ENCODE measurements at places on chromosomes 4 and X.

DNA sequence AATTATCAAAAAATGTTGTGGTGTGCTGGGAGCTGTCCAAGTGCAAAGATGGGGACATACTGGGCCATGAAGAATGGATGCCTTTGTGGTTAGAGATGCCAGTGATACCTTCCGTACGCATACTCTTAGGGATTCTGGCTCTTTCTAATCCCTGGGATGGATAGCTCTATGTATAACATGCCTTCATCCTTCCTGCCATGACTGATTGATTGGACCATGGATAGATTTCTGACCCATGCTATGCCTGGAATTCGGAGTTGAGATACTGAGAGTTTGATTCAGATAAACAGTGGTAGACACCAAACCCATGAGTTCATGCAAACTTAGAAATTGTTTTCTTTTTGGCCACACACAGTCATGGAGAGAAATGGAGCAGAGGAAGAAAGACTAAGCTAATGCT lies 147.2 kb upstream of the WDFY3 start:
- no peak for DNase-seq

DNA sequence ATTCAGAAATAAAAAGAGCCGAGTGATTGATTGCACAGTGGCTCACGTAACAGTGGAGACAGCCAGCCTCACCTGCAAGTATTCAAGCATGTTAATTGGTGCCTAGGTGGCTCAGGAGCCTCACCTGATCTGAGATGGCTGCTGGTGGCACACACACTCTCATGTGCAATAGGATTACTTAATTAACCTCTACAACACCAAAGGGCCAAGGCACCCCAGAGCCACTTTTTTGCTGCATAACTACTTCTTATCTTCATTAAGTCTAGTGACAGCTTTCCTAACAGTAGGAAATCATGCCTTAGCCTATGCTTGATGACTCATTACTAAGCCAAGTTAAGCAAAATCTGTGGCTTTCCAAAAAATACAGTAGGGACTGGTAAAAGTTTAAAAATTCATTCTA lies 117.3 kb upstream of the NOCT start:
- DNase-seq = no peak

DNA sequence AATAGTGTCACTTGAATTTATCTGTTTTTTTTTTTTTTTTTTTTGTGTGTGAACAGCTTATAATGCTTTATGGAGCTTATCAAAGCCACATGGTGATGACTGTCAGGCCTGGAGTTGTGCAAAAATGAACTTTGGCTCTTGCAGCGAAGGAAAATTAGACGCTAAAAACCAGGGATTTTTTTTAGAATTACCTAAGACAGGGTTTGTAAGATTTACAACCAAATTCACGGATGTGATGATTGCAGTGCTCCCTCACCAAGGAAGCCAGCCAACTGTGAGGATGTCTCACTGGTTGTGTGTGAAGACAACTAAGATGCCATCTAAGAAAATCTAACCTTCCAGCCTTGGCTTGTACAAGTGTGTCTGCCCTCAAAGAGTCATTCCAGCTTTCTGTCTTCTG lies 127.1 kb upstream of the SLC4A4 start:
- DNase-seq = no peak

DNA sequence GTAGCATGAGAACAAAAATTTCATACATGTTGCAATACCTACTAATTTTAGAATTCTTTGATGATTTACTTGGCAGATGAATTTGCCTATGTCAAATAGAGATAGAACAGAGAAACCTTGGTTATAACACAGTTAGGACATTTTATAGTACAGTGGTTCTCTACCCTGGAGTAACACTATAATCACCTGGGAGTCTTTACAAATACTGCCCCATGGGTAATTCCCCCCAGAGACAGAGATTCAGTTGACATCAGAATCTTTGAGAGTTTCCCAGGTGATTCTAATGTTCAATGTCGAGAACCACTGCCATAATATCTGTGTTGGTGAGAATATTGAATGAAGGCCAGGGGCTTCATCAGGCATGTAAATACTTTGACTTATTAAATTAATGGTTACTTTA lies 401.3 kb upstream of the NDST4 start:
- no peak for DNase-seq

- no peak for DNase-seq
These were observed 222.8 kb downstream of the TENM3 start for GRCh38 chr4:182465979-182466378.

DNA sequence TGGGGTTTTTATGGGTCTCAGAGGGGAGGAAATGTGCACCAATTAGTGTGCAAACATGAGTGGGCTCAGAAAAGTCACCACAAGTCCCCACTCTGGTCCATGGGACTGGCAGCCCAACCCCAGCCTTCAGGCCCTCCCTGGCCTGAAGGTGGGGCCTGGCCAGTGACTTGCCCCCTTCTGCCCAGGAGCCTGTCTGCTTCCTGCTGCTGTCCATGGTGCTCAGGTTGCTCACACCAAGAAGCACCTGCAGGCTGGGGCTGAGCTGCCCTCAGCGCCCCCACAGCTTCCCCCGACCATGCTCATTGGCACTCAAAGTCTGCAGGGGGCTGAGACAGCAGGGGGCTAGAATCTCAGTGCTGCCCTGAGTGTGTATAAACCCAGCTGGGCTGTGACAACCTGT lies 30.6 kb upstream of the GC start:
- DNase-seq = no peak

DNA sequence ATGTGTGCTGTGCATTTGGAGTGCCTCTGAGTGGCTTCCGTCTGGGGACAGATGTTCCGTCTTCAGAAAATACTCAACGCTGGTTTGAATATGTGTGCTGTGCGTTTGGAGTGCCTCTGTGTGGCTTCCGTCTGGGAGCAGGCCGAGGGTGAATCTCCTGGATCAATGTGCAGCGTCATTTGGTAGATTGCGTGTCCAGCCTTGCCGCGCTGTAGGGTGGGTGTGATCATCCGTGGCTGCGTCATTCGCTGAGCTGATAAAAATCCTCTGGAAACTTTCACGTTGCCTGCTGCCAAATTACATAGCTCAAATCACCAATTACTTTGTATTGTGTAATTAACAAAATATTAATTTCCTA lies 12.1 kb downstream of the UVSSA start:
- no peak for DNase-seq

GRCh38 chr4:153126137-153126536 lies 78.1 kb upstream of the TRIM2 start:
- no peak for DNase-seq

DNA sequence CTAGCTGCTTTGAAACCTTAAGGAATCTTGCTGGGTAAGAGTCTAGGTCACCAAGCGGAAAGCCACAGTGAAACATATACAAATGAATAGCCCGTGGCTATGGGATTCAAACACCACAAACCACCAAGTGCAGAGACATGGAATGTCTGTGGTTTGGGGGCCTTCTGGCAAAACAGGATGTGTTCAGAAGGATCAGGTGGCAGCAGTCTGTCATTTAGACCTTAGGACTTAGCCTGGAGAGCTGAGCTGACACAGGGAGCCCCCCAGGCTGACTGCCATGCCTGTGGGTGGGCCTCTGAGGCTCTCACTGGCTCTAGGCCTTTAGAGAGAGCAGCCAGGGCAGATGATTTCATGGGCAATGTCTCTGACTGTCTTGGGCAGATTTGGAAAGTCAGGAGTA lies 225.6 kb downstream of the FBXW7 start:
- no peak for DNase-seq

- DNase-seq = no peak
These were observed 49.4 kb downstream of the NSG1 start for GRCh38 chr4:4436244-4436823.

- no peak for DNase-seq
These were observed at the start of gene SYTL4 for GRCh38 chrX:100731441-100732281. Gene SYTL4 (minus strand): TSS chrX:100732121. CDS start chrX:100702037, 30,084 bp downstream.

- DNase-seq = no peak
These were observed 19.9 kb upstream of the NPFFR2 start for GRCh38 chr4:72011906-72012305.

GRCh38 chr4:106149026-106149425 lies 167.0 kb downstream of the TBCK start:
- no peak for DNase-seq

- DNase-seq = no peak
These were observed 224.2 kb downstream of the RCHY1 start for GRCh38 chr4:75289914-75290582.

DNA sequence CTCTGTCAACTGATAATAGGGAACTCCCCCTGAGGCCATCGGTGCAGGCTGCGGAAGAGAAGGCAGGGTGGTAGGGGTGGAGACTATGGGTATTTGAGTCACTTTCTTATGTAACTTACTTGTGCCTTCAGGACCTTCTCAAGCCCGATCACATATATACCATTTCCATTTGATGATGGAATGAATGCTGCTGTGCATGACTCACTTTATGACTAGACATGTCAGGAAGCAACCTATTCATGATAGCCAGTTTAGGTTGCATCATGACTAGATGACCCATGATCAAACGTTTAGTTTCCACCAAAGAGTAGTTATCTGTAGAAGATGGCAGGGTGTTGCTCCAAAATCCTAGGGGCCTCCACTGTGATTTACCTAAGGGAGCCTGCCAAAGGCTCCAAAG lies 435.5 kb downstream of the DTHD1 start:
- no peak for DNase-seq

GRCh38 chr4:110175634-110176033 lies 22.8 kb downstream of the ELOVL6 start:
- no peak for DNase-seq

DNA sequence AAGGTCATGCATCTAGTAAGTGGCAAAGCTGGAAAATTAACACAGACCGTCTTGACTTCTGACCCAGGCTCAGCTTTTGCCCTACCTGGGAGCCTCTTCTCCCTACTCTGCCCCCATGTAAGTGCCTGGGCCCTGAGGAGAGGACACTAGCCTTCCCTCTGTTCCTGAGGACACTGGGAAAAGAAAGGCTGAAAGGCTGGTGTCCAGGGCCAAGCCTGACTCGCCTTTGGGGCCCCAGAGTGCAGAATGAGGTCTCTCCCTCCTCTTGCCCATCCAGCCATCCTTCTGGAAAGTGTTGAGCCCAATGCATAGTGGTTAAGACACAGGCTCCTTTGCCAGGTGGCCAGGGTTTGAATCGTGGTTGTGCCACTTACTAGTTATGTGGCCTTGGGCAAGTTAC lies 91.5 kb downstream of the PJA1 start:
- no peak for DNase-seq

DNA sequence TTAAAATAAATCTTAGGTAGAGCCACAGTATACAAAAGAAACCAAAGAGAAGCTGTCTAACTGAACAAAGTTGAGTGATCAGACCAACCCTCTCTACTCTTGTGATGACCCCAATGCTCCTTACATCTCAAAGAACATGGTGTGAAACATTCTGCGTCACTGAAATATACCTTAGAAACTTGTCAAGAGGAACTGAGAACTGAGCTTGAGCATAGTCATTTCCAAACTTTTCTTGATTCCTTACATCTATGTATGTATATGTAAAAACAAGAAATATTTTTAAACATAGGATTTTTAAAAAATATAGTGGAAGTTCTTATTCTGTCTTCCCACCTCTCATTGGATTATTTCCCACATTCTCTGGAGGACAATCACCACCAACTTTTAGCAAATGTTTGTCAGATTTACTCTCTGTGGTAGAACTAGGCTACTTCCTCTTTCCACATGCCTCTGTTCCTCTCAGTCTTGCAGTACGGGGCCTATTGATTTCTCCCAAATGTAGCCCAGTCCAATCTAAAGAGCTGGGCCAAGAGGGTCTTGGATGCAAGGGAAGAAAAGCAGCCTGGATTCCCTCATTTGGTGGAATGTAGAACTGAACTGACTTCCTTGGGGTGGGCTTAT lies 98.2 kb upstream of the HHIP start:
- DNase-seq = no peak

- DNase-seq = no peak
These were observed 459.5 kb downstream of the GASK1B start for GRCh38 chr4:157713342-157713741.

DNA sequence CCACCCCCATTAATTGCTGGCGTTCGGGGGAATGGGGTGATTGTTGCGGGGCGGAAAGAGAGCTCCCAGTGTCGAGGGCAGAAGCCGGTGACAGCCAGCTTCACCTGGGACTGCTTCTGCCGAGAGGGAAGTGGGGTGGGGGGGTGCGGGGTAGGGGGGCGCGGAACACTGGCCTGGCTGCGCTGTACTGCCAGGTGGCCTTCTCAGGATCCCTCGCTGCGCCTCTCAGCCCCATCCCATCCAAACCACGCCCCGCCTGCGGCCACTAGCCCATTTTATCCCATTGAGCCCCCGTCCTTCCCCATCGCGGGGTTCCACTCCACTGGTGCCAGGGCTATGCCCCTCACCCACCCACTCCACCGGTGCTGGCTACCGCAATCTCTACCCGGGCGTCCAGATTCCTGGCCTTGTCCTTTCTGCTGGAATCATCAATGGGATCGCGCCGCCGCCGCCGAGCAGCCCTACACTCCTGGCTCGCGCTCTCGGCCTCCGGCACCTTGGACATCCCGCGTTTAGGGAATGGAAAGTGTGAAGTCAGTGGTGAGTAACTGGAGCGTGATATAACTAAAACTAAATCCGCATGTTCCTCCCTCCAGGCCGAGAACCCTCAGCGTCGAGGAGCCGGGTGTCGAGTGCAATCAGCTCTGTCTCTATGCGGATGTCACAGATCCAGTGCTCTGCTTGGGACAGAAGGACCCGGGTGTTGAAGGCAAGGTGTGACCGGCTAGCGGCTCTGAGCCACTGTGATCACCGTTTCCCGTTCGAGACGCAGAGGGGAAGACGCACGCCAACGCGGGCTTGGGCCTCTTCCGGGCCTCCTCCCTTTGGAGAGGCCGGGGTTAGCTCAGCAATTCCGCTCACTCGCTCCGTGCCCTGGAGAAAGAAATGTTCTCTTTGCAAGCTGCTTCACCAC lies 20.5 kb downstream of the NKX3-2 start:
- DNase-seq = no peak

DNA sequence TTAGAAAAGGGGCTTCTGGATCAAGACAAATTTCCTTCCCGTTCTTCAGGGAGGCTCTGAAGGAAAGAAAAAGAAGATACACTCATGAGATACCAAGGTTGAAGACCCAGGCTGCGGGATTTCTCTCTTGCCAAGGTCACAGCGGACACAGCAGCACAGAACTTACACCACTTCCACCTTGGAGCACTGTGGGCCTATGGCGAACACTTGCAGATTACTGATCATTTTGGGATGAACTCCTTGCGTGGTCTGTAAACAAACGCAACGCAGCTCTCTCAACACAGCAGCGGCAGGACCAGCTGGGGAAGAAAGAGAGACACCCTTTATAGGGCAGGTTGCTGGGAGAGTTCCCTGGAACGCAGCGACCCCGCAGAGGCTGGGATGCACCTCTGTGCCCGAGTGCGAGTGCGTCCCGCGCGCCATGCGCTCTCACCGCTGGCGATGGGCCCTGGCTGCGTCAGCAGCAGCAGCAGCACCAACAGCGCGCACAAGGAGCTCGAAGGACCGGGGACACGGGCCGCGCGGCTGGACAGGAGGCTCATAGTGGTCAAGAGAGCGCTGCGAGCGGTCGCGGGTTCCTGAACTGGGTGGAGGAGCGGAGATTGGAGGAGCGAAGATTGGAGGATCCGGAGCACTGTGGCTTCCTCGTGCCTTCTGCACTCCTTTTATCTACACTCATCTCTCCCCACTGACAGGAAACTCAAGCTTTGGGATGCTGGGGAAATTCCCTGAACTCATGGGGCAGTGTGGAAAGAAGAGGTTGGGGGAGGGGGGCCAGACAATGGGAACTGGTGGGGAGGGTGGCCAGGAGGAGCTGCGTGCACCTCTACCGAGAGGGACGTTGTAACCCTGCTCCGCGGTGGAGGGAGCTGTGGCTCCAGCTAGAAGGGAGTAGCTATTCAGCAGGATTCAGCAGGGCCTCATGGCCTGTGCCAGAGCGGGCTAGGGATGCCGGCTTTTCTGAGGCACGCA lies at the start of gene CXCL5:
Gene CXCL5 (minus strand): TSS at position 638 of the 972 bp plus-strand sequence. CDS start 96 bp downstream, at position 542.
- peak; percentile 90 for DNase-seq

- no peak for DNase-seq
These were observed 63.6 kb upstream of the NRK start for GRCh38 chrX:105758754-105759153.

- no peak for DNase-seq
These were observed 23.5 kb downstream of the PDGFC start for GRCh38 chr4:156948133-156948532.

Data from posterior cingulate gyrus (tissue), 11 donors.